ENCODE measurements at places on chromosomes 5 and 9.

DNA sequence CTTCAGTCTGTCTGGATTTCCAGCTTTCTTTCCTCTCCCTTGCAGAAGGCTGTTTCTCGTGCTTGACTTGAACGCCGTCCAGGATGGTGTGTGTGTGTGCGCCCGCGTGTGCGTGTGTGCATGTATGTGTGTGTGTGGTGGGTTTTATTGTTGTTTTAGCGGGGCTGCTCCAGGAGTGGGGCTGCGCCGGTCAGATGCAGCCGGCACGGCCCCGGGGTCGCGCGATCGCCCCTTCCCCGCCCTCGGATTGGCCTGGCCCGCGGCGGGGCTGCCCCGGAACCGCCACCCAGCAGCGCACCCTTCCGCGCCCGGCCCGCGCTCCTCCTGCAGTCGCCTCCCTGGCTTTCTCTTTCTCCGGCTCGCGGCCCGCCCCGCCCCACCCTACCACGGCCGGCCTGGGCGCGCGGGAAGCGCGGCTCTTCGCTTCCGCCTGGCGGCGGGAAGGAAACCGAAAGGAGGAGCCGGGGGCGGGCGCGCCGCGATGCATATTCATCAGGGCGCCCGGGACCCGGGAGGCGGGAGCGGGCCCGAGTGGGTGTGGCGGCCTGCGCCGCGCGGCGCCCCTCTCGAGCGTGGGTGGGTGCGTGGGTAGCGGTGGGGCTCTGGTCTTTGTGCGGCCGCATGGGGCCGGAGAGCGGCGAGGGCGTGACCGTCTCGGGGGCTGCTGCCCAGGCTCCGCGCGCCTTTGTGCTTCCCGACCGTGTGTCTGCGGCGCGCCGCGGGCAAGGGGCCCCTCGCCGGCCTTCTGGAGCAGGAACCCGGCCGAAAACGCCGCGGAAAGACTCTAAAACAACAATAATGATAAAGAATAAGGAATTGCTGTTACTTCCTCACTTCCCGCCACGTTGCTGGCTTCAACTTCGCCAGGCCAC lies 8.5 kb upstream of the NFIB start:
- DNase-seq = peak; percentile 82

DNA sequence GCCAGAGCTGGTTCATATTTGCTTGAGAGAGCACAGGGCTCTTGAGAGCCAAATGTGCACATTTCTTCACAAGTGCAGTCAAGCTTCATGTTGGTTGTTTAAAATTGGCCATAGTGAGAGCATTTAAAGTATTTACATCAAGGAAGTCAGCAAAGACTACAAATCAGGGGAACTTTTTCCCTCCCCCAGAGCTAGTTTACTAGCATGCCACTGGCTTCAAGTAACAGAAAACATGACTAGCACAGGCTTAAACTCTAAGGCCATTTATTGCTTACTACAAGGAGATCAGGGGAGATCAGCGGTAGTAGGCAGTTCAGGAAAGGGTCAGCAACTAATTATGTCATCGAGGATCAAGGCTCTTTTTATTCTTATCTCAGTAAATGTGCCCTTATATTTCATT lies 11.0 kb upstream of the CCDC171 start:
- DNase-seq = no peak

- no peak for DNase-seq
Observed at GRCh38 chr5:149215478-149216090, 56.1 kb upstream of the AFAP1L1 start.

GRCh38 chr5:137234973-137235943 lies 263.9 kb downstream of the SPOCK1 start:
- no peak for DNase-seq

- no peak for DNase-seq
Observed at GRCh38 chr5:167389537-167389936, 901.9 kb upstream of the WWC1 start.

- no peak for DNase-seq
Observed at GRCh38 chr9:89367726-89368437, 49.6 kb downstream of the SECISBP2 start.

- DNase-seq = no peak
Observed at GRCh38 chr9:70935856-70936255, 185.6 kb downstream of the TRPM3 start.

DNA sequence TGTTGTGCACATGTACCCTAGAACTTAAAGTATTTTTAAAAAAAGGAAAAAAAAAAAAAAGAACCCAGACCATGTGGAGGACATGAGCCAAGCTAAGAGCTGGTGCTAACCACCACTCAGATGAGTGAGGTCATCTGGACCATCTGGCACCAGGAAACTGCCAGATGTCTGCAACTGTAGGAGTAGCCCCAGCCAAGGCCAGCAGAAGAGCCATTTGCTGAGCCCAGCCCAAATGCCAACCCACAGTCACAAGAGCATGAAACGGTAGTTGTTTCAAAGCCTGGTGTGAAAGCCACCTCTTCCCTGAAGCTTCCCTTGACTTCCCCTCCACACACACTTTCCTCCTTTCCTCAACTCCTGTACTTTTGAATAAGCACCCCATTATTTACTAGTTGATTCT lies 69.2 kb upstream of the FCN1 start:
- DNase-seq = no peak

GRCh38 chr5:149939546-149939945 lies 5.0 kb downstream of the PDE6A start:
- DNase-seq = no peak

DNA sequence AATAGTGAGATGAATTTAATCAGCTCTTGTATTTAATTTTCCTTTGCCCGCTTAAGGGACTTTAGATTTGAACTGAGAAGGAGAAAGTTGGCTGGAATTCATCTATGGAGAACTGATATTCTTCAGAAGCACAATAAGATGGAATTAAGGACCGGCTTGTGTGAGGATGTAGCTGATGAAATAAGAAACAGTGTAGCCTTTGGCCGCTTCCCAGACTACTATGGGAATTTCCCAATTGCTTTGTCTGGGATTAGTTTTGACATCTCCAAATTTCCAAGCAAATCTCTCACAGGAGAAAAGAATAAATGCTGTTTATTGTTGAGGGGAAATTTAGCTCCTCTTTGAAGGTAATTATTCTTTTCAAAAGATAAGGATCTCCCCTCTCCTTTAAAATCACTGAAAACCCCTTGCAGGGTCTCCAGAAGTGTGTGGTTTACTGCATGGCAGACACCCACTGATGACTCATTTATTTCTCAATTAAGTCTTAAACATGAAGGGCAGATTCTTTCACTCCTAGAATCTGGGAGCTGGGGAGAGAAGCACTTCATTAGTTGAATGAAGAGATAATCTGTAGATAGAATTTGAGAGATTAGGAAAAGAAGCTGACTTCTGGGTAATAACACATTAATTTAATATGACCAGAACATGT lies 606.5 kb upstream of the ADAMTS16 start:
- no peak for DNase-seq

DNA sequence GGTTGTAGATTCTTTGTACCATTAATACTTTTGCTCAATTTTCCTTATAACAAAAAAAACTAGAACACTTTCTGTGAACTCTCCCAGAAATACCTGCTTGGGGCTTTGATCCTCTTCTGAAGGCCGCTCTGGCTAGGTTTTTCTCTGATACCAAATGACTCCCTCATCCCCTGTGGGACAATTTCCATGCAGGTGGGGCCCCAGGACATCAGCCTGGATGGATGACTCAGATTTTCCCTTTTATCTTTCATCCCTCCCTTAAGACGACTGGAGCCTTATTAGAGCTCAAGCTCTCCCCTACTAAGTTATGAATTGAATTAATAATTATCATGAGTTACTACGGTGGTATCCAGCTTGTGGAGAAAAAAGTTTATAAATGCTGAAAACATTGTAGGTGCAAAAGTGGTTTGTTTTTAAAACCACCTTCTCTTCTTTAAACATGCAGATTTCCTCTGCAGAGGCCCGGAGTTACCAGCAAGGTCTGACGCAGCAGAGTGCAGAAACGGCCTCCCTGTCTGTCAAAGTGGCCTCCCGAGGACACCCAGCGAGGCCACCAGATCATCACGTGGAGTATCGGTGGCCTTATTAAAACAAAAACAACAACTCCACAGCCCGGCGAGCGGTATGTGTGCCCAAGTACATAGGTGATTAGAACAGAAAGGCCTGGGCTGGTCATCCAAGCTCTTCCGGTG lies 50.8 kb upstream of the IRX4 start:
- no peak for DNase-seq

DNA sequence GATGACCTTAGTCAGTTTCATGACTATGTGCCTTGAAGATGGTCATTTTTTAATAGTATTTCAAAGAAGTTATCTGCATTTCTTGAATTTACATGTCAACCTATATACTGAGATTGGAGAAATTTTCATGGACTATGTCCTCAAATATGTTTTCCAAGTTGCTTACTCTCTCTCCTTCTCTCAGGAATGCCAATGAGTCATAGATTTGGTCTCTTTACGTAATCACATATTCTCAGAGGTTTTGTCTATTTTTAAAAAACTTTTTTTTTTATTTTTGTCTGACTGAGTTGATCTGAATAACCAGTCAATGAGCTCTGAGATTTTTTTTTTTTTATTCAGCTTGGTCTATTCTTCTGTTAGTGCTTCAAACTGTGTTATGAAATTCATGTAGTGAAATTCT lies 374.7 kb upstream of the GRIN3A start:
- DNase-seq = no peak

DNA sequence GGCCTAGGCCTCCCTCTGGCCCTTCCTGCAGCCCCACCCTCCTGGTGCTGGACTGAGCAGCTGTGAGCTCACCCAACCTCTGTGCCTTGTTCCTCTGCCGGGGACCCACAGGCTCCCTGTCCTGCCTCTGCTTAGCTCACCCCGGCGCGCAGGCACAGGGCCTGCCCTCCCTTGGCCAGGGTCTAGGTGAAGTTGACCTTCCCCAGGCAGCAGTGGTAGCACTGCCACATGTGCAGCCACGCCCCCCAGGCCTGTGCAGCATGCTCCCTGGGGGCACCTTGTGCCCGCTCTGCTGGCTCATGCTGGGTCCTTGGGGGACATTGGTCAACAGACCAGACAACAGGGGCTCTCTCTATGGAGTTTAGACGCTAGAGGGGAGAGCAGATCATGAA lies 18.1 kb downstream of the TRIP13 start:
- no peak for DNase-seq

- no peak for DNase-seq
Observed at GRCh38 chr5:112064956-112065355, 308.0 kb upstream of the NREP start.

DNA sequence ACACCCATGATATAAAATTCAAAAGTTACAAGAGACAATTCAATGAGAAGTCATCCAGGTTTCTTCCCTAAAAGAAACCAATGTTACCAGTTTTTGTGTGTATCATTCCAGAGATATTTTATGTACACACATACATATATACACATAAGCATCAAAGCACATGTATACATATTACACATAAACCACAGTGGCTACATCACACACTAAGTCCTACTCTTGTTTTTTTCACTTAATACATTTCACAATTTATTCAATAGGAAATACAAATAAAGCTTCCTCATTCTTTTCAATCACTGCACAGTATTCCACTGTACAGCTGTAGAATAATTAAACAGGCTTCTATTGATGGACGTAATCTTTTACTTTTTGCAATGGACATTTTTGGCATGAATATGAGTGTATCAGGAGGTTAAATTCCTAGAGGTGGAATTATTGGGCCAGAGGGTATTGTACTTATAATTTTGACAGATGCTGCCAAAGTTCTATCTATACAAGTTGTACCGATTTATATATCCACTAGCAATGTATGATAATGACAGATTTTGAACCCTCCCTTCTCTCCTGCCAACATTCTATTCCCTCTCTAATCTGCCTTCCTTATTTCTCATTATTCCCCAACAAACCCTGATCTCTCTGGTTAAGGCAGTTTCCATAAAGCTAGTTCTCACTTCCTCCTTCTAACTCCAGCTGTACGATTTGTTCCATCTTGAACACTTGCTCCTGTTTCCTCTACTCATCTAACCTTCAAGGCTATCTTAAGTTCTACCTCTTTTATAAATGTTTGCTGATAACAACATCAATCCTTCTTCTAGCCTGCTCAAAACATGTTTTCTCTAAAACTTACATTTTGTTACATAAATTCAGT lies 35.2 kb downstream of the MRPS27 start:
- no peak for DNase-seq

- no peak for DNase-seq
Observed at GRCh38 chr5:14326035-14326903, 183.1 kb downstream of the TRIO start.

- DNase-seq = no peak
Observed at GRCh38 chr9:34715639-34716215, 5.8 kb upstream of the CCL21 start.

GRCh38 chr5:119382169-119382568 lies 26.4 kb downstream of the TNFAIP8 start:
- no peak for DNase-seq

GRCh38 chr5:15285901-15286583 lies 213.9 kb upstream of the FBXL7 start:
- peak; percentile 49 for DNase-seq

DNA sequence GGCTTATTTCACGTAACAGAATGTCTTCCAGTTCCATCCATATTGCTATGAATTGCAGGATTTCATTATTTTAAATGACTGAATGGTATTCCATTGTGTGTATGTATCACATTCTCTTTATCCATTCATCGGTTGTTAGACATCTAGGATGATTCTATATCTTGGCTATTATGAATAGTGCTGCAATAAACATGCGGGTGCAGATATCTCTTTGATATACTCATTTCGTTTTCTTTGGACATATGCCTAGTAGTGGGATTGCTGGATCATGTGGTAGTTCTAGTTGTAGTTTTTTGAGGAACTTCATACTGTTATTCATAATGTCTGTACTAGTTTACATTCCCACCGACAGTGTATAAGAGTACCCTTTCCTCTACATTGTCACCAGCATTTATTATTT lies 460.5 kb downstream of the MAN2A1 start:
- DNase-seq = no peak

DNA sequence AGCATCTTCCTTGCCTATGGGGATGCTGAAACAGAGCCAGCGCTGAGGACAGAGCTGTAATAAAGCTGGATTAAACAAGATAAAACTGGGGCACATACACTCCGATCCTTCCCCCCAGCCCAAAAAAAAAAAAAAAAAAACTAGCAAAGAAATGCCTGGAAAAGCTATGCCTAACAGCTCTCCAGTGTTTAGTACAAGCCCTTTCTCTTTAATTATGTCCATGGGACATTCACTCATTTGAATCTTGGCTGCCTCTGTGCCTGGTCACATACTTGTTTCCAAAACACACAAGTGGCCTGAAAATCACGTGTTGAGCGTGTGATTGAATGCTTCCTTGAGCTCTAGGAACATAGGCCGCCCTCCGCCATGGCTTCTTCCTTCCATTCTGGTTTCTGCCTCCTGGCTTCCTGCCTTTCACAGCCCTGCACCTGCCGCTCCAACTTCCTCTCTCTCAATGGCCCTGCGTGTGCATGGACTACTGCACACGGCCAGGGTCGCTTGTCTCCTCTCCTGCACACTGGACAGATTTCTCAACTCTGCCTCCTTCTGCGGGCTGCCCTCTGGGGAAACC lies 111.0 kb upstream of the RETREG1 start:
- DNase-seq = peak; percentile 77
